ENCODE measurements at places on chromosomes 5 and 9. TPM values are rescaled to one million over a fixed set of nuclear protein-coding genes. Genes with fewer than 3 reads are reported as not detected.

IL5 gene
- total RNA-seq, result 9.5 TPM

DMRT2 gene
- not detected for total RNA-seq

DNA sequence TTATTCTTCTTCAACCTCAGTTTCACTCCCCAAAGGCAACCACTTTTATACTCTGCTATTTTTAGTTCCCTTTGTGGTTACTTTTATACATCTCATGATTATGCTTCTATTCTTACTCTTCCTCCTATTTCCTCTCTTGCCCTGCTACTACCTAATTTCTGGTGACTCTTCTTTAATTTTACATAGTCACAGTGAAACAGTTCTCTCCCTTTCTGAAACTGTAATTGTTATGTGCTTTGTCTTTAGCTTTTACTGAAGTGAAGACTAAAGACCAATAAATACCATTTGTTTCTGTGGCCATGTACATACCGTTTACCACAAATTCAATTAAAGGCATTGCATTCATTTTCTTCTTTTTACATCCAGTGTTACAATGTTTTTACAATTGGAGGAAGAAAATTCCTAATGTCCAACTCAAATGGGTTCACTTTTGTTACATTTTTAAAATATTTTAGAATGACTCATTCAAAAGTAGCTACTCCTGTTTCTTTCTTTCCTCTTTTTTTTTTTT lies 410.6 kb downstream of the PSAT1 start:
- no peaks in the 10 kb centered on the region for H3K36me3 ChIP-seq
- H3K4me1 ChIP-seq, result no peaks in the 10 kb centered on the region
- no peak for DNase-seq
- no peaks in the 10 kb centered on the region for H3K27me3 ChIP-seq
- no peak overlapping the region for H3K4me3 ChIP-seq

DNA sequence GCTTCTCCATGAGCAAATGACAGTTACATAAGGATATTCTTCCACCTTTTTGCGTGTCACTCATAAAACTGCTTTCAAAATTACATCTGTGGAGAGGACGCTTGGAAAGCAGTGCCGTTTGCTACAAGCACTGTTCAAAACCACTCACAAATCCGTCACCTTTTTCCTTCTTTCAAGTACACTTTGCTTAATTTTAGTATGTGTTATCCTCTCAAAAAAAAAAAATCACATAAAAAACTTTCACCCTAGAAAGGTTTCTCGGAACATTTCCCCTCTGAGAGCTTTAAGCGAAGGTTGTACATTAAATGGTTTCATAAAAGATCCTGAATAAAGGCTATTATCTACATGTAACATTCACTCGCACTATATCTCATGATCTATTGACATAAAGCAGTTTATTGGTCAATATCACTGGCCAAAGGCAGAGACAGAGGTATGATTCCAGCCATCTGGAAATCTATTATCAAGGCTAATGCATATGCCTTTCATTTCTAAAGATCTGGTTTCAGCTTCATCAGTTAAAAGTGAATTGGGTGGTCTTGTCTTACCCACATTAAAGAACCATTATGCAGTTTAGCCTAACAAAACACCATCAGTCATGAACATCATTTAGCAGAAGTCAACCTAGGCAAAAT lies 163.6 kb downstream of the ENC1 start:
- no peak overlapping the region for H3K27ac ChIP-seq
- no peak overlapping the region for H3K4me3 ChIP-seq
- peaks cover 12% of the 10 kb centered on the region for H3K27me3 ChIP-seq

- no peak overlapping the region for H3K4me3 ChIP-seq
- peaks cover 4% of the 10 kb centered on the region for H3K36me3 ChIP-seq
- H3K27ac ChIP-seq, result no peak overlapping the region
- H3K4me1 ChIP-seq, result no peaks in the 10 kb centered on the region
Measured at GRCh38 chr9:32326146-32326545, 58.3 kb upstream of the ACO1 start.
